Right renal pelvis (tissue), 4 donors: ENCODE measurements at places on chromosomes 4 and X.

DNA sequence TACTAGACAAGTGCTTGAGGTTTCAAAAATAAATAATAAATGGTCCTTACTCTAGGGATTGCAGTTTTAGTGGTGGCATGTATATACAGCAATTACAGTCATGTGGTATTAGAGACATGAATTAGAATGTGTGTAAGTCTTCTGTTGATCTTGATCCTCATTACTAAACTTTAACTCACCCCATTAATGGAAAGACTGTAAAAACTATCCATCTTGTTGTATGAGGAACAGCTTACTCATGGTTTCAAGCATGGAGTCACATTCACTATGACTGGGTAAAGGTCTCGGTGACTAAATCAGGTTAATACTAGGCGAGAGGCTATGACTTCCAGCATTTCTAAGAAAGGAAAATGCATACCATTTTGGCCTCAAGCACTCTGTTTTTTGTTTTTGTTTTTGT is 107.0 kb upstream of the HPGD start:
- no peak for DNase-seq

- DNase-seq = no peak
These were observed 562.1 kb upstream of the ADGRL3 start for GRCh38 chr4:60637976-60638375.

DNA sequence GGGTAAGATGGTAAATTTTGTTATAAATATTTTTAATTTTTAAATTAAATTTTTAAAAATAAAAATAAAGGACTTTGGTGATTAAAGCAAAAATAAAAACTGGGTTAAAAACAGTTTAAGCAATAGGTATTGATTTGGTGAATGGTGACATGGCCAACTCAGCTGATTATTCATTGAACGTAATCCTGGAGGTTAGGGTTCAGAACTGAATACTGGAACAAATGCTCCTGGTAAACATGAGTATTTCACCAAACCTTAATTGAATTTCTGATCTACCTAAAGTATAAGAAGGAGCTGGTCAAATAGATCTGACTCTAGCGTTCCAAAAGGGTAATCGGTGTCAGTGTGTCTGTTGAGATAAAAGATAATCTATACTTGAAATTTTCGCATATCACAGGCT is 141.8 kb downstream of the SHROOM3 start:
- DNase-seq = no peak

- no peak for DNase-seq
These were observed 43.6 kb upstream of the UPRT start for GRCh38 chrX:75230296-75230695.

DNA sequence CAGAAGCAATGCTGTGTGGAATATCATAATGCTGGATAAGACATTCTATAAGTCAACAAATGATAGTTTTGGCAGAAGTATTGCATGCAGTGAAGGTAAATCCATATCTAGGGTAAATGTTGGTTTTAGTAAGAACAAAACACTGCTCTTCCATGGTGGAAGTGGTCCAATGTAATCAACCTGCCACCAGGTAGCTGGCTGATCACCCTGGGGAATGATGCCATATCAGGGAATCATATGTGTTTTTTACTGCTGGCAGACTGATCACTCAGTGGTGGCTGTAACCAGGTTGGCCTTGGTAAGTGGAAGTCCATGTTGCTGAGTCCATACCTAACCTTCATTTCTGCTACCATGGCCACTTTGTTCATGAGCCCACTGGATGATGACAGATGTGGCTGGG is 74.0 kb upstream of the CENPE start:
- DNase-seq = no peak

- peak; percentile 65 for DNase-seq
These were observed 190.8 kb downstream of the TSPAN5 start for GRCh38 chr4:98467627-98468072.

- no peak for DNase-seq
These were observed 650.2 kb upstream of the DIPK2B start for GRCh38 chrX:45850775-45851433.

- no peak for DNase-seq
These were observed 127.8 kb downstream of the CRLF2 start for GRCh38 chrX:1084689-1085088.

DNA sequence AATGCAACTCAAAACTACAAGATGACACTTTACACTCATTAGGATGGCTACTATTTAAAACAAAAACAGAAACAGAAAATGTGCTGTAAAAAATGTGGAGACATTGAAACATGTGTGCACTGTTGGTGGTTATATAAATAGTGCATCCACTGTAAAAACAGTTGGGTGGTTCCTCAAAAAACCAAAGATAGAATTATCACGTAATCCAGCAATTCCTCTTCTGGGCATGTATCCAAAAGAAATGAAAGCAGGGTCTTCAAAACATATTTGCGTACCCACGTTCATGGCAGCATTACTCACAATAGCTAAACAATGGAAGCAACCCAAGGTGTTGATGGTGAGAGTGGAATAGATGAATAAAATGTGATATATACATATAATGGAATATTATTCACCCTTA is 967.2 kb downstream of the TRAM1L1 start:
- no peak for DNase-seq

GRCh38 chr4:149923736-149924135 is 108.1 kb upstream of the IQCM start:
- DNase-seq = no peak

DNA sequence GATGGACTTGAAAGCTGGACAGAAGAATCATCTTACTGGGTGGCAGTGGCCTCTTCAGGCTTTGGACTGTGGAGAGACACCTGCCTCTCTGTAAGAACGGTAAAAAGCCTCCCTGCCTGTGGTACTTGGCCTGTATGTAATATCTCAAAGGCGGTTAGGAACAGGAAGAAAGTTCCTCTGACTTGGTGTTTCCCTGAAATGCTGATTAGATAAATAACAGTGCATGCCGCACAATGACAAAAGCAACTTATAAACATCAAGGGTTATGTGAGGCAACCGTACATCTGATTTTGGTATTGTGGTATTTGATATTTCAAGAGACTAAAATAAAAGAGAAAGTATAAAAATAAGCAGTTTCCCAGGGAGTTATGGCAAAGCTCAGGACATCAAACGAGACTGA is 92.4 kb upstream of the SORBS2 start:
- DNase-seq = no peak

GRCh38 chrX:49189606-49190005 is 3.4 kb upstream of the PRICKLE3 start:
- DNase-seq = no peak

DNA sequence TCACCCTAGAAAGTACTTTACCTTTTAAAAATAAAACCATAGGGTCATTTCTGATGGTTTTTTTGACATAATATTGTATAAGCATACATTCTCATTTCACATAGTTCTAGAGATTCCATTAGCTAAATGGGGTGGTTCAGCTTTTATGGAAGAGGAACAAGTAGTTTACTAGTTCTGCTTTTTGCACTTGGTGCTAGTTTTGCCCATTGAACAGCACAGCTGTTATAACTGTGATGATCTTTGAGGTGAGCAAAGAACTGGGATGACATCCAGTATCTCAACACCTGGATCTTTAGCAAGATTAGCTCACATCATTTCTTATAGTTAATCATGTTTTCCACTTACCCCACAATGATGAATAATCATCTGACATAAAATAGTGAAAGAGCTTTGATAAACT is 40.9 kb downstream of the MOB1B start:
- no peak for DNase-seq

- no peak for DNase-seq
These were observed 53.2 kb downstream of the ADGRA3 start for GRCh38 chr4:22462688-22463087.

DNA sequence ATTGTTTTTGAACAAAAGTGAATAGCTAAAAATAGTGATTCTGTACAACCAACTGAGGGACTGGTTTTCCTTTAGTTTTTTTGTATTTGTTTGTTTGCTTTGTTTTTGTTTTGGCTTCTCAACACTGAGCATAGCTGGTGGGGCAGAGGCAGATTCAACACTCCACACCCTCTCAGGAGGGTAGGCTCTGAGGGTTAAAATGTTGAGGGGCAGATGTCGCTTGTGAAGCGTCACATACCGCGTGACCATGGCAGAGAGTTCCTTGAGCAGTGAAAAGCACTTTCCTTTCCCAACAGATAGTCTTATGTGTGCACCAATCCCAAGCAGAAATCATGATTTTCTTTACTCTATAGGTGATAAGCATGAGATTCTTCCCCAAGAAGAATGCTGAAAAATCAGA is 155.0 kb downstream of the PALLD start:
- DNase-seq = no peak

DNA sequence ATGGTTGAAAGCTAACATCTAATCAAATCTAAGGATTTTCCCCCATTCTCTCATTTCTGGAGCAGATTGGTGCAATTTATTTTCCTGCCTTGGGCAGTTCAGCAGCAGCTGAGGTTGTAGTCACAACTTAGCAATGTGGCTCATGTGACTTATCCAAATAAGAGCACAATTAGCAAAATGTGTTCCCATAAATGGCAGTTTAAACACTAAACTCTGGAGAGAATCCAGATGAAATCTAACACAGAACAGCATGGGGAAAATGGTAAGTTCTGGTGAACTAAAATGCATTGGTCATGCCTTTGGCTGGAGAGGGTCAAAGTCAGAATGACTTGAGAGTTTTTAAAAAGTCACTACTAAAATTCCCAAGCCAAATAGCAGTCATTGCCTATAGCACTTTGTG is 422.6 kb upstream of the DIPK2B start:
- no peak for DNase-seq

DNA sequence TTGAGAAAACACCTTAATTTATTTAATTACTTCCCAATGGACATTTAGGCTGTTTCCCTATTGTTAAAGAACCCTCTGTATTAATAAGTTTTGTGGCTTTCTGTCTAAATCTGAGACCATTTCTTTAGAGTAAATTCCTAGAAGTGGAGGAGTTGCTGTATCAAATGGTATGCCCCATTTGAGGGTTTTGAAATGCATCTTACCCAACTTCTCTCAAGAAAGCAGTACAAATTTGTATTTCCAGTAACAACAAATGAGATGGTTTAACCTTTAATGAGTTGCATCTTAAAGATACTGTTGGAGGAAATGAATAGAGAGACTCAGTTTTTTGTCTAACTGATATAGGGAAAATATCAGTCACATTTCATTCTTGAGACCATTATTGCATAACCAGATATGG is 70.5 kb upstream of the CBLL2 start:
- no peak for DNase-seq

DNA sequence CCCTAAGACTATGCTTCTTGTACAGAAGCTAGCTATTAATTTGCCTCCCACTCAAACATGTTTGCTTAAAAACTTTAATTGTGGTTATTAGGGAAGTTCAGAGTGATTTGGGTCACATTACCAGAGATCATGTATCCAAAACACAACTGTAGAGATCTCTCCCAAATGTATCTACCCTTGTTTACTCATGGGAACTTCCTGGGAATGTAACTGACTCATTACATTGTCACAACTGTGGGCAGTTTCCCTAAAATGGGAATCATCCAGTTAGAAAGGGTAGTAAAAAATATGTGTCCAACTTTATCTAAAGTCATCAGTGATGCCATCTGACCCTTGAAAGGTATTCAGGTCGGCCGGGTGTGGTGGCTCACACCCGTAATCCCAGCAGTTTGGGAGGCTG is 40.3 kb upstream of the GLRA3 start:
- DNase-seq = no peak

- no peak for DNase-seq
These were observed 142.0 kb downstream of the RTL3 start for GRCh38 chrX:78517124-78517523.

- DNase-seq = no peak
These were observed 128.3 kb downstream of the MAGEE1 start for GRCh38 chrX:76555816-76556215.

- no peak for DNase-seq
These were observed 123.3 kb downstream of the CLCN4 start for GRCh38 chrX:10280071-10280470.
